Midbrain (tissue), 1 donor: ENCODE measurements at places on chromosomes 5 and 9.

GRCh38 chr5:111461255-111461671, 51.1 kb downstream of the STARD4 start:
- no peak for DNase-seq

GRCh38 chr5:151239237-151239861, 13.6 kb upstream of the GM2A start:
- peak; percentile 61 for DNase-seq

- DNase-seq, result no peak
Observed at GRCh38 chr5:58012102-58012501, 447.8 kb downstream of the PLK2 start.

GRCh38 chr5:169785771-169786618, 148.9 kb downstream of the DOCK2 start:
- no peak for DNase-seq
